ENCODE measurements at places on chromosomes 6 and 20. TPM values are rescaled to one million over a fixed set of nuclear protein-coding genes. Genes with fewer than 3 reads are reported as not detected.

ABRACL gene
- 36.4 TPM for total RNA-seq

- ATAC-seq, result no peak
These were observed 122.5 kb upstream of the TIAM2 start for GRCh38 chr6:154872542-154873114.

DNA sequence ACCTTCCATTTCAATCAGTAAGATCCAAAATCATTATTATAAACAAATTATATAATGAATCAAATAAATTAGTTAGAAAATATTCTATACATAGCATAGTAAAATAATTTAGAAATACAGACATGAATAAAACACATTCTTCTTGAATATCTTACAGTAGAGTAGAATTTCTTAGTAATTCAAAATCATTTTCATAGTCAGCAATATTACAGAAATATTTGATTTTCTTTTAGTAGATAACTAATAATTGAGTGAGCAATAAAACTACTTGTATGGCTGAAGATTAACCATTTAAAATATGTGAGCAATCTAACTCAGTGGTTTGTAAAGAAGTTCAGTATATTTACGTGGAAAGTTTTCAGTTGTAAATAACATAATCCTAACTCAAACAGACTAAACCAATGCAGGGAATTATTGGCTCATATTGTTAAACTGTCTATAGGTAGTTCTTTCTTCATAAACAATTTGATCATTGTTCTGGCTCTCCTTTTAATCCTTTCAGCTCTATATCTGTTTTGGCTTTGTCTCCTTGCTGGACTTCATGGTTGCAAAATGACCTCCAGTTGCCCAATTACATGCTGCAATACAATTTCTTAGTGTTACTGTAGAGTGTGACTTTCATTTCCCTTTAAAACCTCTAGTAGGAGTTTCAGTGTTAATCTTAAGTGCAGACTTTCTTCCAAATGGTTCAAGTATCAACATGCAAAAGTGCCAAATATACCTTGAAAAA, 307.5 kb downstream of the EYS start:
- no peak for ATAC-seq

- ATAC-seq, result no peak
These were observed 49.9 kb downstream of the PPP1R16B start for GRCh38 chr20:38855356-38855755.

GRCh38 chr6:39451831-39452230, 129.3 kb upstream of the KCNK16 start:
- peak; percentile 31 for ATAC-seq

DNA sequence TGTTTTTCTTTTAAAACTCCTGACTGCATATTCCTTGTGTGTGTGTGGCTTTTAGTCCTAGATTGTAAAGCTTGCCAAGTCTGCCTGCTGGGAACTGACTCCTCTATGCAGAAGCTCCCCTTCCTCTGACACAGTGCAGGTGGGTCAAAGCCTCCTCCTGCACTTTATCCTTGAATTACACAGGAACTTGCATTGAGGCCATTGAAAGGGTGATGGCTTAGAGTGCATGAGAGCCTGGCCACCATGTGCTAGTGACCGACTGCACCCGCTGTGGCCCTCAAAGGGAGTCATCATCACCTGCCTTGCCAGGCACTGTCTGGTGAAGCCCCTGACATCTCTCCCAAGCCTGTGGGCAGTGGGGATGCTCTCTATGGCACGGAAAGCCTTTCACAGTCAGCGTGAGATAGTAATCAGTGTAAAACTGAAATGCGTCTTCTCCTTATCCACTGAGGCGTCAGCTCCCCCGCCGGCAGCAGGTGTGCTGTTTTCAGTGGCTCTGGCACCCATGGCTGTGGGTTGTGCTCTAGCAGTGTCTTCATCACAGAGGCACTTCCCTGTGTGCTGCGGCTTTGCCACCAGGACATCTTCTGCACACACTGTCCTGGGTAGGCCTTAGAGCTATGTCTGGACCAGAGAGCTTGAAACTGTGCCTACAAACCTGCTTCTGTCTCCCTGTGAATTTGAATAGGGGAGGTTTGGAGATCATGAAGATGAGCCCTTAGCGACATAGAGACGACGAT, 87.9 kb downstream of the THBS2 start:
- no peak for ATAC-seq
